ENCODE measurements at places on chromosomes 2 and 18.
A peak's percentile ranks its signal among the peaks of the same experiment; 100 is the strongest.

DNA sequence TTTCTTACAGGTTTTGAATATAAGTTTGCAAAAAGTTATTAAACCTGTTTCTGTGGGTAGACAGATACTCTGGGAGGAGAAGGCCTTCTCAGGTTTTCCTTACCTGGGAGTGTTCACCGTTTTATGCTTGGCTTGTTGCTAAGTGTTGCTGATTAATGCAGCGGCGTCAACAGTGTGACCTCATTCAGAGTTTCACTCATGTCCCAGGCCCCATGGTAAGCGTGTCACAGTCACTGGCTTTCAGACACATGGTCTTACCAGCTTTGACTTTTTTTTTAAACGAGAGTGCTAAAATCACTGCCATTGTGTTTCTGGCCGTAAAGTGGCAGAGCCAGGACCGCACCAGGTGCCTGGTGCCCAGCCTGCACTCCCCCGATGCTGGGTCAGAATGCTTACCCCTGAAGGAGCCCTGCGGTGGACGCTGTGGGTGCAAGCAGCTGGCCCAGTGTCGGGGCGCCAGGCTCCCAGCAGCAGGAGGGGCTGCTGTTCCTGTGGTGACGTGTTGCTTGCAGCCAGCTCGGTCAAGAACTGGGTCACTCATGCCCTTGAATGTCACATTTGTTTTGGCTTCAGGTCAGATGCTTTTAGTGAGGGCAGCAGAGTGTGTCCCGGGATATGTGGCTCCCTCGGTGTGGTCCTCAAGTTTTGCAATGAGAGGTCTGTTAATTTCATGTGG is 3.5 kb downstream of the CAPN10 start:
- no peak for DNase-seq

DNA sequence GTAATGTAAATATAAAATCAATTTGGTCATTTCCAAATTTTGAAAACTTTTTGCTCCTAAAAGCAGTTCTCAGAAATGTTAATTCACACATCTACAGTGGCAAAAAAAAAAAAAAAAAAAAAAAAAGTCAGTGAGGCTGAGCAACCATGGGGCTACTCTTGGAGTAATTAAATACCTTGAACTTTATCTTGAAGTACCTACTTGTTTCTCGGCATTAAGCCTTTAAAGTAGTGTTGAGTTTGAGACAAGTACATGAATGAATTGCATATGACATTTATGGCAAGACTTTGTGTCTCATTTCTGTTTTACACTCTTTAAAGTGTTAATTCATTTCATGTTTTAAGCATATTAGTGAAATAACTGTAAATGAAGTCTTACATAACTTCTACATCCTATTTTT is 613.3 kb downstream of the XIRP2 start:
- DNase-seq, result no peak

DNA sequence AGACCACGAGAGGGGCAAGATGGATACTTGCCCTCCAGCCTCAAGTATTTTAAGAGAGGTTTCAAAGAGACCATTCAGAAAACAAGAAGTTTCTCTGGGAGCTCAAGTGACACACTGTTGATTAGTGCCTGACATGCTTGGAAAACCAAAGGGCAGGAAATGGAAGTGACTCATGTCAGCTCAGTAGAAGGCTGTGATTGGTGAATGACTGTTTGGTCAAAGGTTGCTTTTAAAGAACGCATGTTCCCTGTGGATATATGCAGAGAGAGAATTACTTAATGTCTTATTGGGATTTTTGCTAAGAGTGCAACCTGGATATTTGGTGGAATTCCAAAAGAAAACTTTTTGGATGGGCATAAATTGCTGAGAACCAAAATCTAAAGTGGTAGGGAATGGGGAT is 549.9 kb downstream of the XIRP2 start:
- no peak for DNase-seq

GRCh38 chr2:6052649-6053048 is 360.5 kb downstream of the SOX11 start:
- no peak for DNase-seq

DNA sequence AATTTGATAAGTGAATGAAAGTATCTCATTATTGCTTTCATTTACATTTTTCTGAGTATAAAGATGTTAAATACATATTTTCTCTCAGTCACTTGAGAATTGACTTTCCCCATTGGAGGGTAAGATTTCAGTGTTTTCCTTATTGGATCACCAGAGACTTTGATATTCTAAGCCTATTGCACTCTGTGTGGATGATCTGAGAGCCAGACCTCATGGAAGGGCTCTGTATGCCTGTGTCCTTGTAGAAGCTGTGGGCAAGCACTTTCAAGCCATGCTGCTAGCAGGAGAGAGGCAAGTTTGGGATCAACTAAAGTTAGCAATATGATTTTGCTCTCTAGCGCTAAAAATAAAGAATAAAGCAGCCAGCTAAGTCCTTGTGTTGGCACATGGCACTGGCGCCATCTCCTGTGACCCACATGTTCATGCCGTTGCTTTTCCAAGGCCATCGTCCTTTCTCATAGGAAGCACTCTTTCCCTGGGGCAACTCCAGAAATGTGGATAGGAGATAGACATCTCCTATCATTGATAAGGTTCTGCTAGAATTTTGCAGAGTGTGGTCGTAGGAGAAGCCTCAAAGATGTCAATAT is 72.6 kb downstream of the AOX1 start:
- DNase-seq, result no peak

GRCh38 chr2:19216676-19217602 is 141.5 kb downstream of the OSR1 start:
- DNase-seq, result no peak

DNA sequence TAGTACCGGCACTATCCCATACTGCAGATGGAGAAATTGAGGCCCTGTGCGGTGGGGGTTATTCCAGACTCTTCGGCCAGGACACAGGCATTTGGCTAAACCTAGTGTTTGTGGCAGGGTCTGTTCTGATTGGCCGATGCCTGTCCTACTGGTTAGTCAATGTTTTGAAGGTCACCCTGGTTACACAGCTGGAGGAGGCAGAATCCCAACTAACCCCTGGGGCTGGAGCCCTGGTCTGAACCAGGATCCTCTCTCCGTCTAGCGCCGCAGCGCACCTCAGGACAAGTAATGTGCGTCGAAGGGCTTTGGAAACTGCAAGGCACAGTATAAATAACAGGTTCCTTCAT is 19.4 kb downstream of the TEX44 start:
- peak; percentile 88 for DNase-seq

GRCh38 chr2:228242591-228242990 is 61.1 kb upstream of the SPHKAP start:
- no peak for DNase-seq

DNA sequence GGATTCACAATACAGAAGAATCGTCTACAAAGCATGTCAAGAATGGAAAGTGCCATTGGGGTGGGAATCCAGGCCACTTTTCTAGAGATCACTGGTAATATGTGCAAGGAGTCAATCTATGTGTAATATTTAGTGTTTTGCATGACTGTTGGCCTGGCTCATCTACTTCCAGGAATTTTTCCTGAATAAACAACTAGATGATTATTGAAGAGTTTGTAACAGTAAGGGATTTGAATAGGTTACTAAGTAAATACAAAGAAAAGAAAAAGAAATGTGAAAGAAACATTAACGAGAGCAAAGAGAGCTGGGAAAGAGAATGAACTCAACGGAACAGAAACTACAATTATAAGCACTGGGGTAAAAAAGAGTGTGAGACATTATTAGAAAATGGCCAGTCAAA is 406.0 kb downstream of the TGIF1 start:
- DNase-seq, result no peak

- DNase-seq, result no peak
Observed at GRCh38 chr2:200225951-200226350, 80.5 kb upstream of the SPATS2L start.

GRCh38 chr2:9416267-9416961 is 6.9 kb downstream of the ITGB1BP1 start:
- no peak for DNase-seq

DNA sequence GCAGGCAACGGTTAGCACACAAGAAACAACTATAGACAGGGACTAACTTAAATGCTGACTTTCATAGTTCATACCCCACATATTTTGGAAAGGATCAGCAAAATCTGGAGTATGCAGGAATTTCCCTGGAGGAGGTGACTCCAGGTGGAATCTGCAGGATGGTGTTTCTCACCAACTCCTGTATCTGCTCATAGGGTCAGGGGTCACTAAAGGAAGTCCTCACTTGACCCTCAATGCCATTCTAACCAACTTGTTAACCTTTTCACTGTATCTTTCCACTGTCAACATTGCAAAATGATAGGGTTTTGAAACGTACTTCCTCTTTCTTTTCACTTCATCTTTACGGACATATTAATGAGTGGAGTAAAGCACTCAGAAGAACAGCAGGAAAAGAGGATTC is 207.0 kb upstream of the CXCR4 start:
- no peak for DNase-seq

DNA sequence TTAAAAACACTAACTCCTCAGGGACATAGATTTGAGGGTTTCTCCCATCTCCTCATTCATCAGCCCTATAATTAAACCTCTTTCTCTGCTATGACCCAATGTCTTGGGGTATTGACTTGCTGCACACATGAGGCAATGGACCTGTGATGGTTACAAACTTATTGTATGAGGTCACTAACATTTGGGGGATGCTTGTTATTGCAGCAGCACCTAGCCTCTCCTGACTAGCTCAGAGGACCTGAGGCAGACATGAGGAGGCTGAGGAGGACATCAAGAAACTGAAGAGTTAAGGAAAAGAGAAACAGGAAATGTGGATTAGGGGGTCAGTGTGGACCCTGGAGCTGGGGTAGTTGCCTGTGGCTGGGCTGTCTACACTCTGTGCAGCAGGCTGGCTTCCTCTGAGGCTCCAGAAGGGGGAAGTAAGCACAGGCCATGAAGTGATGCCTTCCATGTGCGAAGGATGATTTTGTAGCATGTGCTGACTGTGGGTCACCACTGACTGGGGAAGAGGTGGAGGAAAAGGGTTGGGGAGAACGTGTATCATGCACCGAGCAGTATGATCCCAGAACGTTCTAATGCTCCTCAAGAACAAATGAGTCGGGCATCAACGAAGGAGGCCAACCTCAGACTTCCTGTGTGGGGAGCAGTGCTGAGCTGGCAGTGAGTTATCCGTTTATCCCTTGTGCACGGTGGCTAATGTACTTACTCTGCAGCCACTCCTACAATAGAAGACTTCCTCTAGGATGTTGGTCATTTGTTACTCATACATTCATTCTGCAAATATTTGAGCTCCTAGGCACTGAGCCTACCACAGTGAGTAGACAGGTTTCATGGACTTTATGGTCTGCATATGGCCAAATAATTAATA is 42.1 kb upstream of the RFX8 start:
- no peak for DNase-seq

- no peak for DNase-seq
Observed at GRCh38 chr2:148503516-148503915, 141.0 kb upstream of the EPC2 start.

DNA sequence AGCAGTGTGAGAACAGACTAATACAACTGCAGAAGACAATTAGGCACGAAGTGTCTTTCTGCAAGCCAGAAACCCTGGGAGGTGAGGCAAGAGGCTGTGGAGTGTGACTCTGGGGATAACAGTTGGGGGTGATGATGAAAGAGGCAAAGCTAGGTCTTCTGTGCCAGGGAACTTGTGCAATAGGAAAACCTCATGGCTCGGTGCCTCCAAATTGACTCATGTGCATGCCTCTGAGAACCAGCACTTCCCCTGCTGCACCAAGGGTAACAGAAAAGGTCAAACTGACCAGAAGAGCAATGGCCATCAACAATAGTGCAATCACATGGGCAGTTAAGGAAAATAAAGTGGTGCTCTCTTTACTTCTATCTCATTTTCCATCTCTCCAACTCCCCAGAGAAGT is 136.4 kb downstream of the SCG2 start:
- DNase-seq, result no peak

GRCh38 chr18:32767400-32767799 is 5.4 kb downstream of the KLHL14 start:
- DNase-seq, result no peak

GRCh38 chr2:69253112-69253511 is 133.9 kb downstream of the GFPT1 start:
- no peak for DNase-seq

DNA sequence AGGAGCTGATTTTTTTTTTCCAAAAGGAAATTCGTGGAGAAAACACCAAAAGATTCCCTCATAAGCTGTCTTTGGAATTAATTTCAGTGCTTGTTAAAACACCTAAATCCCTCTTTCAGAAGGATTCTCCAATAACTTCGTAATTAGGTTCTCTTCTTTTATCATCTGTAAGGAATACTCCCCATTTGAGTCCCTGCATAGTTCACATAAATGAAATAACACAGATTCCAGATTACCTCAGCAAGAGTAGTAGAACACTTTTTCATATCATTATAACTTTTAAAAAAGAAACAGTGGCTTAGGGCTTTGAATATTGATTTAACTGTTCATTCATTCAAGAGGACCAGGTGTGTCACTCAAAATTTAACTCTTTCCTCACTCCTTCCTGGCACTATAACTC is 55.5 kb downstream of the ARHGAP28 start:
- no peak for DNase-seq

DNA sequence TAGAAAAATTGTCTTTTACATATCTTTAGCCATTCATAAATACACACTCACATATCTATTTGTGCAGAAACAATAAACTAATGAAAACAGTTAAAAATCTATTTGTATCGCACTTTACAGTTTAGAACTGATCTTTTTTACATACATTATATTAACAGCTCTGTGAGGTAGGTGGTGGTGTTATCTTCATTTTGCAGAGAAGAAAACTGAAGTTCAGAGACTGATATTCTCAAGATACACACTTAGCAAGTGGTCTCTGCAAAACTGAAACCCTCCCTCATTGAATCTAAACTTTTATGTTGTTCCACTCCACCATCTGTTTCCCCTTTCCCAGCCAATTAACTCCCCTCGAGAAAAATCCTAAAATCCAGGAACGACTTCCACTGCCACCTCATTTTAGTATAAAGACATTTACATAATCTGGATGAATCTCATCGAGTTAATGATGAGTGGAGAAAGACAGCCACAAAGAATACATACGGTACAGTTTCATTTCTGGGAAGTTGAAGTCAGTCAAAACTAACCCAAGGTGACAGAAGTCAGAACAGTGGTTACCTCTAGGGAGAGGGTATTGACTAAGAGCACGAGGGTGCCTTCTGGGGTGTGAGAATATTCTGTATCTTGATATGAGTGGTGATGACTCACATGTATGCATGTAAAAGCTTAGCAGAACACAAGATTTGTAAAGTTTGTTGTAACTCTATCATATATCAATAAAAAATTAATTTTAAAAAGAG is 524.2 kb upstream of the TCF4 start:
- no peak for DNase-seq

GRCh38 chr18:74446178-74446577 is 10.9 kb downstream of the DIPK1C start:
- DNase-seq, result peak; percentile 59

DNA sequence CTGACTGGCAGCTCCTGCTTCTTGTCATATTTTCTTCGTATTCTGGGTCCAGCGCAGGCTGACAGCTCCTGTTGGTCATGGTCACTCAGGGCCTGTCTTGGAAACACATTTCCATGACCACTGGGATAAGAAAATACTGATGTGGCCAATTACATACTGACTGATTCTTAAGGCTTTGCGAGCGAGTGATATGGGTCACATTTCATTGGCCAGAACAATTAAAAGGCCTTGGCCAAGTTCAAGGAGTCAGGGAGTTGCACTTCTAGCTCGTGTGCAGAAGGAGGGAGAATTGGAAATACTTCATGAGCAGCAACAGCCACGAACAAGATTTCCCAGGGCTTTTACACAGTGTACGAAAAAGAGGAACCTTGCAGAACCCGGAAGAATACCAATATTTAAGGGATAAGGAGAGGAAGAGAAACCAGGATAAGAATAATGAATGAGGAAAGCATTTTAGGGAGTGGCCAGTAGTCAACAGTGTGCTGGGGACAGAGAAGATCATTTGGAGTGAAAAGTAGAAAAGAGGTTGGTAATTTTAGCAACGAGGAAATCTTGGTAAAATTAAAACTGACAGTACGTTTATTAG is 149.5 kb downstream of the ATP9B start:
- no peak for DNase-seq
